ENCODE measurements at places on chromosomes 12 and 14. TPM values are rescaled to one million over a fixed set of nuclear protein-coding genes. Genes with fewer than 3 reads are reported as not detected.

- DNase-seq = no peak
Observed at GRCh38 chr12:92199819-92200576, 54.4 kb upstream of the BTG1 start.

- no peak for DNase-seq
Observed at GRCh38 chr14:40417777-40418401, 985.7 kb upstream of the FBXO33 start.

DHRS2 gene
- 0.09 TPM for polyA plus RNA-seq

GARIN6 gene
- polyA plus RNA-seq = not detected

CFAP251 gene
- 1.2 TPM for polyA plus RNA-seq
